Stimulated activated CD4-positive, alpha-beta T cell treated with anti-CD3 and anti-CD28 coated beads, Interleukin-12 subunit alpha, Interleukin-12 subunit beta, amount 100 ng/mL, for 24 hours (primary cell): ENCODE measurements at places on chromosomes 5 and 9.

GRCh38 chr5:39639618-39640089 lies 214.9 kb upstream of the DAB2 start:
- no peak for DNase-seq

GRCh38 chr5:1868886-1869475 lies 13.7 kb downstream of the IRX4 start:
- DNase-seq: no peak

DNA sequence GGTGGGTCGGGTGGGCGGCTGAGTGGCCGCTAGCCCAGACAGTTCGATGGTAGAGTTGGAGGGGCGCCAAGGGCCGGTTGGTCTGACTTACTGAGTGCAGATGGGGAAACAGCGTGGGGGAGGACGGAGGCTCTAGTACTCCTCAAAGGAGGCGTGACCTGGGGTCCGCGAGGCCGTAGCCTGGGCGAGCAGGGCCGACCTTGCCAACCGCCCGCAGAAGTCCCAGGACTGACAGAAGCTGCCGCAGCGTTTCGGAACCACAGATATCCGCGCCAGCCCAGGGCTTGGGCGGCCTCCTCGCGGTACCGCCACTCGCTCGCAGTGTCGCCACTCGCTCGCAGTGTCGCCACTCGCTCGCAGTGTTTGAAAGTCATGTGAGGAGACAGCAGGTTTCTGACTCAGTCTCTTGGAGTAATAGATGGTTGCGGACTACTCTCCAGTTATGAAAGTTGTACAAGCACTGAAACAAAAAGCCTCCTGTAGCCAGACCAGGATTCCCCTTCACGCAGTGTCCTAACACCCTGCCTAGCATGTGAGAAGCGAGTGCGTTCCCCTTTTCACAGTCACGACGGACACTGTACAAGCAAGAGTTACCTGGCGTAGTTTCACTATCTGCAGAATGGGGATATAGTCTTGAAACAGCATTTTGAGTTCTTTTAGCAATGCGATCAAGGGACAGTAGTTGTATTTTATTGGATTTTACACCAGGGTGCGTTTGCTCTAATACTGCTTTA lies 674 bp downstream of the TMEM38B start:
- peak; percentile 24 for DNase-seq

DNA sequence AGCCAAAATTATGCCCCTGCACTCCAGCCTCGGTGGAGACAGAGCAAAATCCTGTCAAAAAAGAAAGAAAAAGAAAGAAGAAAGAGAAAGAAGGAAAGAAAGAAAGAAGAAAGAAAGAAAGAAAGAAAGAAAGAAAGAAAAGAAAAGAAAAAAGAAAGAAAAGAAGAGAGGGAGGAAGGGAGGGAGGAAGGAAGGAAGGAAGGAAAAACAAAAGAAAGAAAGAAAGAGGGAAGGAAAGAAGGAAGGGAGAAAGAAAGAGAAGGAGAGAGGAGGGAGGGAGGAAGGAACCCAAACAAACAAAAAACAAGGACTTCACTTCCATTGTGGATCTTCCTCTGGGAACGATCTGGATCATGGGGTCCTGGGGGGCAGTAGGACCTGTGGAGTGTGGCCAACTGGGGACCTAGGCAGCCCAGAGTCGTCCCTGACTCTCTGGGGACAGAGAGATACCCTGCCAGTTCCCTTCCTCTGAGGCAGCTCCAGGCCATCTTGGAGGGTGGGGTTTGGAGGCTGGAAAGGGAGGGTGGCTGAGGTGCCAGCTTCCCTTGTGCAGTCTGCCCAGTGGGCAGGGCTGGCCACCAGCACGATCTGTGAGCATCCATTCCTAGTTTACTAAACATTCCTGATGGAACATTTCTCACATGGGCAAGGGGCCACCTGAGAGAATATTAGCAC lies 216.8 kb downstream of the PAX5 start:
- DNase-seq: no peak

GRCh38 chr5:179700401-179700918 lies 1.7 kb downstream of the CANX start:
- DNase-seq: no peak

DNA sequence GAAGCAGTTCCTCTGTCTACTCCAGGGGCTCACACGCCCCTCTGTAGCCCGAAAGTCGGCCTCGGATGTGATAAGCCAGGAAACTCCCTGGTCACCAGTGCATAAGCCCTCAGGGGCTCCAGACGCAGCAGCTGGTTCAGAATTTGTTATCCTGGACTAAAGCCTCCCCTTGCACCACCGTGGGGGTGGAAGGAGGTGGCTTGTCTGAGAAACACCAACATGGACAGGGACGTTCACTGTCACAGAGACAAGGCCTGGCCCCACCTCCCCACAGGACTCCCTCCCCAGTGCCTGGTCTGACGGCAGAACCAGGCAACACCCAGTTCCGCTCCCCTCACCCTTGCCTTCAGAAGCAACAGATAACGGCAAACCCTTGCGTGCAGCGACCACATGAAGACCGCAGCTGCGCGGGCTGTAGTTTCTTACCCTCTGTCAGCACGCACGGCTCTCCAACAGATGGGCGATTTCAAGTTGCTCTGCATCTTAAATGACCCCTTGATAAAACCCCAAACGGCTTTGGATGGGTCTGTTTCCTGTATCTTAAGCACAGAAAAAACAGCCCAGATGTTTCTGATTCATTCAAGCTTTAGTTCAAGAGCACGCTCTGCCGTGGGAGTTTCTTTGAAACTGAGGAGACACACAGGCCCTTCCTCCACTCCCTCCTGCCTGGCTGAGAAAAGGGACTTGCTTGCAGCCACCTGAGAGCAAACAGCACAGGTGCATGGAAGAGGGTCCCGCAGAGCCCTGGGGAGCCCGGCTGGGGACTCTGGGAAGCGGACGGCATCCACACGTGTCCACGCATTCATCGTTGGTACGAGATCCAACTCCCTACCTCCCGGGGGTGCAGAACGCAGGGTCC lies 44.7 kb upstream of the NKD2 start:
- no peak for DNase-seq

- DNase-seq: no peak
Measured at GRCh38 chr5:124157320-124157719, 589.1 kb downstream of the ZNF608 start.

- DNase-seq: no peak
Measured at GRCh38 chr5:147046281-147046680, 167.7 kb upstream of the PPP2R2B start.

GRCh38 chr5:83467371-83468035 lies 4.0 kb upstream of the VCAN start:
- DNase-seq: no peak

DNA sequence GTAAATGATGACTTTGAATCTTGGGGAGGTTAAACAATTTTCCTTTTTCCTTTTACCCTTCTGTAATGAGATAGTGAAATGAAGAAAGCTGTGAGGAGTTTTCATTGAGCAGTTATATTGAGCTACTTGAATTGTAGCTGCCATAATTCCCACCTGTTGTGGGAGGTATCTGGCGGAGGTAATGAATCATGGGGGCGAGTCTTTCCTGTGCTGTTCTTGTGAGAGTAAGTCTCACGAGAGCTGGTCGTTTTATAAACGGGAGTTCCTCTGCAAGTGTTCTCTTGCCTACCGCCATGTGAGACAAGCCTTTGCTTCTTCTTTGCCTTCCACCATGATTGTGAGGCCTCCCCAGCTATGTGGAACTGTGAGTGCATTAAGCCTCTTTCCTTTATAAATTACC lies 258.4 kb downstream of the FER start:
- DNase-seq: no peak

- no peak for DNase-seq
Measured at GRCh38 chr5:86500947-86501346, 116.8 kb upstream of the COX7C start.

GRCh38 chr5:168430296-168430695 lies 56.0 kb upstream of the RARS1 start:
- DNase-seq: no peak

DNA sequence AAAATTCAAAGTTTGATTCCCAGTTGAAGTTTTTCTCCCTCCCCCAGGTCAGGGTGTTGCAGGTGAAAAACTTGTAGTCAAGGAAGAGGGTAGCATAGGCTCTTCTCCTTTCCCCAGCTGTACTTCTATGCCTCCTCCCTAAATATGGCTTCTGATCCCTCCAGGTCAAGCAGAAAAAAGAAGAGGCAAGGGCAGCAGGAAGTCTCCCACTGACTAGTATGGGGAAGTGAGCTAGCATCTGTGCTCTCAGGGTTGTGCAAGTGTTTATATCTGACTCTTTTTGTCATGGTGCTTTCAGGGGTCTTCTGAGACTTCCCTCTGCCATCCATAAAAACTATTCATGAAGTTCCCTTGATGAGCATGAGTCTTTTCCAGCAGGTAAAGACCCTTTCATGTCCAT lies 76.0 kb downstream of the ATPSCKMT start:
- no peak for DNase-seq
